Activated naive CD8-positive, alpha-beta T cell treated with anti-CD3 and anti-CD28 coated beads, Interleukin-2, amount 10 ng/mL, durations not matched to agents 7 days and 5 days (primary cell): ENCODE measurements at places on chromosomes 2 and 18. TPM values are rescaled to one million over a fixed set of nuclear protein-coding genes. Genes with fewer than 3 reads are reported as not detected.
A peak's percentile ranks its signal among the peaks of the same experiment; 100 is the strongest.

Gene SERPINB4
- not detected for total RNA-seq

Gene PLB1
- total RNA-seq = 0.43 TPM

- DNase-seq = no peak
- no peak overlapping the region for H3K4me3 ChIP-seq
- no peaks in the 10 kb centered on the region for H3K4me1 ChIP-seq
- H3K27me3 ChIP-seq = peaks cover 5% of the 10 kb centered on the region
- H3K36me3 ChIP-seq = no peaks in the 10 kb centered on the region
These were observed 308.9 kb downstream of the TXNL1 start for GRCh38 chr18:56329536-56329935.

DNA sequence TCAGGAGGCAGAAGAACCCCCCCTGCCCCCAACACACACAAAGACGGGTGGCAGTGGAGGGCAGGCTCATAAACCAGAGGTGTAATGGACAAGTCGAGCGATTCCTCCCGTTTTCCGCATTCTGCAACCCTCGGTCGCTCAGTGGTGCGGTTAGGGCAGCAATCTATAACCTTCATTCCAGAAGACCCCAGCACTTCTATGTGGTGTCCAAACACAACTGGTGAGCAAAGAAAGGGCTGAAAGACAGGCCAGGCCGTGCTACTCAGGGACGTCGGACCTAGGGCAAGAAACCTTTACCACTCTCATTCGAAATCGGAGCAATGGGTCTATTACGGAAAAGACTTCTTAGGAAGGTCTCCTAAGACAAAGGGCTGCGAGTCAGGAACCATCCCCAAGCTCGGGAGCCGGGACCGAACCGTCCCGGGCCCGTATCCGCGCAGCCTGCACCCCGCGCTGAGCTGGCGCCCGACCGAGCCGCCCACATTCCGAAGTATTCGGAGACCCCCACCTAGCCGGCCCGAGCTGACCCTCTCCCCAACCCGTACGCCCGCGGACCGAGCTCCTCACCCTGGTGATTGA, 568 bp downstream of the ARL5A start:
- H3K4me3 ChIP-seq = peak overlapping the region; percentile 94
- H3K36me3 ChIP-seq = peaks cover 2% of the 10 kb centered on the region
- no peak for DNase-seq
- H3K27me3 ChIP-seq = no peaks in the 10 kb centered on the region
- peak overlapping the region; percentile 86 for H3K27ac ChIP-seq

- no peak for DNase-seq
- H3K4me3 ChIP-seq = no peak overlapping the region
- H3K4me1 ChIP-seq = no peaks in the 10 kb centered on the region
These were observed 27.7 kb downstream of the SH3BP4 start for GRCh38 chr2:234979204-234980167.
